EL (cell line): ENCODE measurements at places on chromosomes 5 and 9.

DNA sequence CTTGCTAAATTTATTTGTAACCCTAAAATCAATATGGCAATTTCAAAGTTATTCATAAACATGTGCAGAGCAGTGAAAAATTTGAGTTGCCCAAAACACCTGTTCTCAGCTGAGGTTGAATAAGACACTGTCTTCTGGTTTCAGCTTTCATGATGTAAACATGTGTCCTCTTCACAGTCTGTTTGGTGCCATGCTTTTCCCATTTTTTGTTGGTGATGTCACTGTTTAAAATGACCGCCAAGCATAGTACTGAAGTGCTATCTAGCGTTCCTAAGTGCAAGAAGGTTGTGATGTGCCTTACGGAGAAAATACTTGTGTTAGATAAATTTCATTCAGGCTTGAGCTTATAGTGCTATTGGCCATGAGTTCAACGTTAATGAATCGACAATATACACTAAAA, 580.8 kb downstream of the ACTL7B start:
- DNase-seq = no peak

DNA sequence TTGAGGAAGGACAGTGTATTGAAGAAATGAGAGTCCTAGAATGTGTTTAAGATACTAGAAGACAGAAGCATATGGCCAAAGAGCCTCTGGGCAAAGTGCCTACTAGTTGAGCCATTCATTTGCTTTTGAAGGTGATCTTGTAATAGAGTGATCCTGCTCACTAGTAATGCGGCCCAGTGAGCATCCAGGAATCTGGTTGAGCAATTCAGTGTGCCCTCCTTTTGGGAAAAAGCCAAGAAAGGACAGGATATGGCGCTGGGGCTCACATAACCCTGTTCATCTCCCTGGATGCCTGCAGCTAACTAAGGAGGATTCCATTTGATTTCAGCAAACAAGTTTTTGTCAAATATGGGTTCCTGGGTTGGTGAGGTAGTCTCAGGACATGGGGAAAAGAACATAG, 16.3 kb downstream of the ADAM19 start:
- peak; percentile 94 for DNase-seq

GRCh38 chr5:14490309-14490711, 91.3 kb upstream of the OTULINL start:
- DNase-seq = no peak

GRCh38 chr5:126633552-126633951, 32.8 kb downstream of the PHAX start:
- DNase-seq = no peak

DNA sequence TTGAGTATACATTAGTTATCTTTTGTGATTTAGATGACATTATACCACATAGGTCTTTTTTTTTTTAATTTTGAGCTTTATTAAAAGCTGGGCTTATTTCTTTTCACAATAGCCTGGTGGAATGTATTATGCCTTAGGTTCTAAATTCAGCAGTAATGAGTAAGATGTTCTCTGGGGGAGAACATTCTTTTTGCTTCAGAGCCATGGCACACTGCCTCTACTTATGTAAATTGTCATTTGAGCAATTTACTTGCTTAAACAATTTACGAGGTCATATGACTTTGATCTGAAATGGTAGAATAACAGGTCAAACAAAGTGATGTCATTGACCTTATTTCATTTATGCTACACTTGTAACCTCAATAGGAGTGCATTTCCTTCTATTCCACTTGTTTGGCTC, 154.2 kb downstream of the FOCAD start:
- peak; percentile 41 for DNase-seq

- no peak for DNase-seq
Measured at GRCh38 chr5:179759581-179760551, 27.2 kb downstream of the MAML1 start.

DNA sequence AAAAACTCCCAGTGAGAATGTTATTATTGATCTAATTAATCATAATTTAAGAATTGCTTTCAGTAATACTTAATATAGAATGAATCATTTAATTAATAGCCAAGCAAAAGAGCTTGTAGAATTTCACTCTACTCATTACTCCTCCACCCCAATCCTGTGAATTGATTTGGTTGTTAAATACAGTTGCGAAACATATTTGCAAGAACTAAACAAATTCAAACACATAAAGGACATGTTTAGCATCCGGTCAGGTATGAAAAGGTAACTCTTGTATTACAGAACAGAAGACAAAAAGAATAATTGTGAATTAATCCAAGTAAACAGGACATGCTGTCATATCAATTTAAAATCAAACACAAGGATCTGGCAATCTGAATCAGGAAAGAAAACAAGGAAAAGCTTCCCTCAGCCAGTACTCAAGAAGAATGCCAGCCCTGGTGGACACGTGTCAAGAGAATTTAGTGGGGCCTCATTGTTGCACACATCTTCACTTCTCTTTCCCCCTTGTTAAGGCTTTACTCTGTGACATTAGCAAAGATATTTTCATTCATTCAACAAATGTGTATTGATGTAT, 89.4 kb upstream of the SLC12A2 start:
- no peak for DNase-seq

DNA sequence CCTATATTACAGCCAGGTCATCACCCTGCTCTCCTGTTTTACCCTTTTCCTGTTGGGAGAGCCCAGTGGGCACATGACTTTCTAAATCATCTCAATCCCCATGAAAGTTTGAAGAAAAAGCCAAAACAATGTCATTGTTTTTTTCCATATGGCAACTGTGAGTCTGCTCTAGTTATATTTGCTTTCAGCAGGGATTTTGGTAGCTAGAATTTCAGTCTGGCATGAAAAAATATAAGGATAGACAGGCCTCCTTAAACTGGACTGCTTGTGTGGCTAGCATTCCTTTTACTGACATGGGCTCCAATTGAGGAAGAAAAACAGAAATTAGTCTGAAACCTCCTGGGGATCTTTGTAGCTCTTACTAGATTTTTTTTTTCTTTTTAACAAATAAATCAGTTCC, 25.6 kb downstream of the MOCS2 start:
- no peak for DNase-seq

DNA sequence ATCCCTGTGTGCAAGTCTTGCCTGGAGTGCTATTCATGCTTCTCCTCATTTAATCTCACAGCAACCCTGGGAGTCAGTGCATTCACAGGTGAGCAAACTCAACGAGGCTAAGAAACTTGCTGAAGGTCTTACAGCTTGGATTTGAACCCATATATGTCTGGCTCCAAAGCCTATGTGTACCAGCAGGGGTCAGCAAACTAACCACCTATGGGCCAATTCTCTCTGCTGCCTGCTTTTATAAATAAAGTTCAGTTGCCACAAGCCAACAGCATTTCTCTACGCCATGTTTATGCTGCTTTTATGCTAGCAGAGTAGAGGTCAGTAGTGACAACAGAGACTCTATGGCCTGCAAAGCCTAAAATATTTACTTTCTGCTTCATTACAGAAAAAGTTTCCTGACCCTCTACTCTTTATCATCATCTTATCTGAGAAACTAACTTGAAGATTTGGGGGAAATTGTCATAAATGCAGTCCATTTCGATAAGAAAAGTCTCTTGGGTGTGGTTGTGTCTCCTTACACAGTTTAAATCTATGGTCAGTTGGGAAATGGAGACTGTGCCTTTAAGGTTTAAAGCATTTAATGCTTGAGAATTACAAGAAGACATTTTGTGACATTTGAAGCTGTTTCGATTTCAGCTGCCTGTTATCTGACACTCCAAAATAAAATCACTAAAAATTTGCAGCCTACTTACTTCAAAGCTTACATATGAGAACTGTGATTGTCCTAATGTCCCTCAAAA, 137.7 kb downstream of the PRELID2 start:
- DNase-seq = peak; percentile 53

- DNase-seq = no peak
Measured at GRCh38 chr5:78560000-78560855, 88.3 kb downstream of the LHFPL2 start.

- no peak for DNase-seq
Measured at GRCh38 chr5:1222621-1223277, 2.4 kb upstream of the SLC6A18 start.

- DNase-seq = peak; percentile 58
Measured at GRCh38 chr9:115296831-115297565, 179.0 kb upstream of the TNC start.

- DNase-seq = no peak
Measured at GRCh38 chr9:81543695-81544094, 145.7 kb downstream of the TLE1 start.

DNA sequence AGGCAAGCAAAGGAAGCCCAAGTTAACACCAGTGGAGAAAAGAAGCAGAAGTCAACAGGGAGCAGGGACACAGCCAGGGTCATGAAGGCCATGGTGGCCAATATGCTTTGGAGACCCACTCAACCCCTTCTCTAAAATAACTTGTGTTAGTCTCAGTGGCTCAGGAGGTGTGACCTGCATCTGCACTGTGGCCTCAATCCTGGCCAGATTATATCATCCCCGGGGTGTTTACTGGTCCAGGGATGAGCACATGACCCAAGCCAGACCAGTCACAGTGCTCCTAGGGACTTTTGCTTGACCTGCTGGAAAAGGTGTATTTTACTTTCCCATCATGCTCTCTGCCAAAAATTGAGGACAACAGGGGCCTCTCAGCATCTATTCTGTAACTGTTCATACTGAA, 105.2 kb downstream of the DPYSL3 start:
- no peak for DNase-seq

DNA sequence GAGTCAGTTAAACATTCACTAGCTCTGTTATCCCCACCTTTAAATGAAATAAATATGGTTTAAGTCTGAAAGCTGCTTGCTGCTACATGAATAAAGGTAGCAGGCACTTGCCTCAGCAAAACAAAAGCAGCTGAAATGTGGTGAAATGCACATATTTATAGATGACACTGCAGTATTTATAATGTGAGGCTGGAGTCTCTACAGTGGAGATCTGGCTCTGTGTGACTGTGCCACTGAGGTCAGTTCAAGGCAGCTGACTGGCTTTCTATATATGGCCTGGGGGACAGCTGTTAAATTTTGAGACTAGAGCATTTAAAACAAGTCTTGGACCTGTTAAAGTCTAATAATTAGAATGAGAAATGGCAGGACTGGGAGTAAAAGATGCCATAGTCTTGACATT, 859.6 kb upstream of the SEMA6A start:
- DNase-seq = no peak

DNA sequence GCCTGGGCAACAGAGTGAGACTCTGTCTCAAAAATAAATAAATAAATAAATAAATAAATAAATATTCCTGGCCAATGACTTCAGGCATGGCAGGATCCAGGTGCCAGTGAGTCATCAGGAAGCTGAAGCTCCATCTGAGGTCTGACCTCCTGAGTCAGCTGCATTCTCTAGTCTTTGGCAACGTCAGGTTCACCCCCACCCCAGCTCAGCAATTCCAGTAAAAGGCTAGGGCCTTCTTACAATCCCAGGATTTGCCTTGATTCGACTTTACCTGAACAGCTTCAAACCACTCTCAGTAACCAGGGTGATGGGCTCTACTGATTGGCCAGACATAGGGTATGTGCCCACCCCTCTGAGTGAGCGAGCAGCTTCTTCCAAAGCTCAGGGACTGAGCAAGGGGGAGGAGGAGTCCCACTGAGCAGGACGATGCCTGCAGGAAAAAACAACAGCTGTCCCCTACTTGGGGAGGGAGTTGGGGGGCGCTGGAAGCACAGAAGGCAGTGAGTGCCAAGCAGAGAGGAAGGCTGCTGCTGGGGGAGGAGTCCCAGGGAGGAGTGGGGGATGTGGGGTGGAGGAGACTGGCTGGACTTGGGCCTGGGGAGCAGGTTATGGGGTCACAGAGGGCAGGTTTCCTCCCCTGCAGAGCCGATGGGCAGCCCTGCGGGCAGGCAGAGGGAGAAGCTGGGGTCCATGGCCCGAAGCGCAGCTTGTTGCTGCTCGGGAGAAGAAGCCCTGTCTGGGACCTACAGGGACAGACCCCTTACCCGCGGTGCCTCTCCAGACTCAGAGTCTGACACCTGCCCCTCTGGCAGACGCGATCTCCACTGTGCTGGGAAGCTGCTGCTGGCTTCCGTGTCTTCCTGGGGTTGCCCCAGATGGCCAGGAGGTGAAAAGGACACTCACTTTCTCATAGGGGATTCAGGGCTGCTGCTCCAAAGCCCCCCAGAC, 25.9 kb upstream of the UNC5A start:
- DNase-seq = peak; percentile 86

DNA sequence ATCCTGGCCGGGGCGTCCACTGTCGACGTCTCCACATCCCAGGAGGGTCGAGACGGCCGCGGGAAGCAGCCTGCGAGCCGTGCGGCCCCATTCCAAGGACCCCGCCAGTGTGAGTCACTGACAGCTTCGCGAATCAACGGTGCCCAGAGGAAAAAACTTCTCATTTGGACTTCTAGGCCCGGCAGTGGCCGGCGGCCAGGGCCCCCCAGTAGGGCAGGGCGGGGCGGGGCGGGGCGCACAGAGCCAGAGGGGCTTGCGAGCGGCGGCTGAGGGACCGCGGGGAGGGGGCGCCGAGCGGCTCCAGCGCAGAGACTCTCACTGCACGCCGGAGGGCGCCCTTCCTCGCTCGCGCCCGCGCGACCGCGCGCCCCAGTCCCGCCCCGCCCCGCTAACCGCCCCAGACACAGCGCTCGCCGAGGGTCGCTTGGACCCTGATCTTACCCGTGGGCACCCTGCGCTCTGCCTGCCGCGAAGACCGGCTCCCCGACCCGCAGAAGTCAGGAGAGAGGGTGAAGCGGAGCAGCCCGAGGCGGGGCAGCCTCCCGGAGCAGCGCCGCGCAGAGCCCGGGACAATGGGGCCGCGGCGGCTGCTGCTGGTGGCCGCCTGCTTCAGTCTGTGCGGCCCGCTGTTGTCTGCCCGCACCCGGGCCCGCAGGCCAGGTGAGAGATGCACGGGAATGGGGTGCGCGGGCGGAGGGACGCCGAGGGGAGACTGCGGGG, at the start of gene F2R:
Gene F2R (plus strand): TSS at position 391 of the 720 bp plus-strand sequence. CDS start 182 bp downstream, at position 573.
- DNase-seq = peak; percentile 78

- DNase-seq = no peak
Measured at GRCh38 chr9:78021697-78022096, 9.9 kb downstream of the GNAQ start.

- no peak for DNase-seq
Measured at GRCh38 chr5:1251678-1252580, 26.7 kb downstream of the SLC6A18 start.

DNA sequence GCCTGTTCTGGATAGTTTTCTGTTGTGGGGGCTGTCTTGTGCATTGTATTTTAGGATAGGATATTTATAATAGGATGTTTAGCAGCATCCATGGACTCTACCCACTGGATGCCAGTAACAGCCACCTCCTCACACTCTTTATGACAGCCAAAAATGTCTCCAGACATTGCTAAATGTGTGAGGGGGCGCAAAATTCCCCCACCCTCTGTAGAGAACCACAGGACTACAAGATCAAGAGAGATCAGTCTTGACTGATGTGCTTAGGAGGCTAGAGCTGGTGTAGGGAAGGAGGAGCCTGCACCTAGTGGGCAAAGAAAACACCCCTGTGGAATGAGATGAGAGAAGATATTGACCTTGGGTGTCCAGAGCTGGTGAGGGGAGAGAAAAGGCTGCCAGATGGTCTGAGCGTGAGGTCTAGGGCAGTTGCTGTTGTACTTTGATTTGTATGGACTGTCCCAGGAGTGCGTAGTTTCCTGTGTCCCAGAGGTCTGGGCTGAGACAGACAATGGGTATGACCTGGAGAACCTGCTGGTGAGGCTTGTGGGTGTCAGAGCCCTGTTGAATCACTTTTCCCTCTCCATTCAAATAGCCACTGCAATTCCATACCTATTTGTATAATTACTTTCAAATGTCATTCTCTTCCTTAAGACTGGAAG, 16.3 kb downstream of the DAPK1 start:
- DNase-seq = no peak

GRCh38 chr5:92886751-92887150, 694.3 kb downstream of the NR2F1-AS1 start:
- DNase-seq = peak; percentile 28
